Suprapubic skin (tissue), 4 donors: ENCODE measurements at places on chromosomes 12 and 14.
A peak's percentile ranks its signal among the peaks of the same experiment; 100 is the strongest.

GRCh38 chr12:99282086-99282485 is 365.5 kb upstream of the GARIN6 start:
- no peak overlapping the region for H3K27ac ChIP-seq
- no peaks in the 10 kb centered on the region for H3K27me3 ChIP-seq
- no peaks in the 10 kb centered on the region for H3K36me3 ChIP-seq
- DNase-seq = no peak

- no peak overlapping the region for H3K27ac ChIP-seq
- H3K4me1 ChIP-seq = no peaks in the 10 kb centered on the region
- no peak for DNase-seq
- peaks cover 45% of the 10 kb centered on the region for H3K36me3 ChIP-seq
- no peaks in the 10 kb centered on the region for H3K27me3 ChIP-seq
Observed at GRCh38 chr12:111467092-111467856, 61.6 kb downstream of the SH2B3 start.

GRCh38 chr14:93957751-93958566 is 18.4 kb downstream of the ASB2 start:
- peaks cover 10% of the 10 kb centered on the region for H3K4me1 ChIP-seq
- H3K36me3 ChIP-seq = no peaks in the 10 kb centered on the region
- no peak overlapping the region for H3K4me3 ChIP-seq
- H3K27ac ChIP-seq = no peak overlapping the region
- H3K27me3 ChIP-seq = no peaks in the 10 kb centered on the region
- DNase-seq = no peak

DNA sequence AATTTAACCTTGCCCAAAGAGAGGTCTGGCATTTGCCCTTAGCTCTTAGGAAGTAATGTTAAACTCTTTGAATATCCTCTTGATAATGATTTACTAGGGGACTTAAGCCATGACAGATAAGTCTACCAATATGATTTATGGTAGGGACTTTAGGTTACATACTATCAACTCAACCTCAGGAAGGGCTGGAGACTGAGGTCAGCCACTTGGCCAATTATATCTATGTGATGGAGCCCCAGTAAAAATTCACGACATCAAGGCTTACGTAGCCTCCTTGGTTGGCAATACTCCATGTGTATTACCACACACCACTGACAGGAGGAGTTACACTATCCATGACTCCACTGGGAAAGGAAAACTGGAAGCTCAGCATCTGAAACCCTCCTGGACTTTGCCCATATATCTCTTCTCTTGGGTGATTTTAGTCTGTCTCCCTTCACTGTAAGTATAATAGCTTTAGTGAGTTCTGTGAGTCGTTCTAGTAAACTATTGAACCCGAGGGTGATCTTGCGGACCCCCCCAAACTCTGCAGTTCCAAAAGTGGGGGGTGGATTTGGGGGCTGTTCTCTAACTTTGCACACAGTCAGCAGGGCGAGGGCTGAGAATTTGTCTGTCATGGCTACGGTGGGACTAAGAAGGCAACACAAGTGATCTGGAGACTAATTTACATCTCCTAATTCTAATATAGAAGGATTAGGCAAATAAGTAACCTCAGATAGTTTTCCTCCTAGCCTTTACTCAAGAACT is 62.3 kb downstream of the R3HDM2 start:
- peaks cover 6% of the 10 kb centered on the region for H3K4me1 ChIP-seq
- no peak overlapping the region for H3K4me3 ChIP-seq
- DNase-seq = no peak
- H3K27ac ChIP-seq = no peak overlapping the region

GRCh38 chr12:52924764-52925716 is 20.2 kb upstream of the KRT8 start:
- no peaks in the 10 kb centered on the region for H3K36me3 ChIP-seq
- no peak for DNase-seq
- no peaks in the 10 kb centered on the region for H3K27me3 ChIP-seq
- no peak overlapping the region for H3K4me3 ChIP-seq

- H3K27ac ChIP-seq = no peak overlapping the region
- no peaks in the 10 kb centered on the region for H3K36me3 ChIP-seq
- no peaks in the 10 kb centered on the region for H3K27me3 ChIP-seq
- DNase-seq = no peak
- H3K4me3 ChIP-seq = no peak overlapping the region
- H3K4me1 ChIP-seq = no peaks in the 10 kb centered on the region
Observed at GRCh38 chr14:44490966-44491365, 16.1 kb downstream of the FSCB start.

DNA sequence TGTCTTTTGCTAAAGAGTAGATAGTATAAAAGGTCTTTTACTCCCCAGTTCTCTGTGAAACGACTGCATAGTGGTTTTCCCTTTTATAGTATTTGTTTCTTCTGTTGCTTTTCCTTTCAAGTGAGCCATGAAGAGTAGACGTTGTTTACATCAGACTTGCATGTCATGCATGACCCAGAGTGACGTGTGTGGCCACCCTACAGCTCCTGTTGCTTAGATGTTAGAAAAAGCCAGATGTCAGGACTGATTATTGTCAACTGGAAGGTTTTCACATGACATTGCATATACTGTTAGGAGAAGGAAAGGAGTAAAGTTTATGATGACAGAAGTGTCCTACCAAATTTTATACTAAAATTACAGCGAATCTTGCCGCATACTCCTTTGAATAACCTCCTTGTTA is 1.3 kb upstream of the RD3L start:
- H3K4me1 ChIP-seq = no peaks in the 10 kb centered on the region
- H3K27ac ChIP-seq = no peak overlapping the region
- no peaks in the 10 kb centered on the region for H3K36me3 ChIP-seq
- peaks cover 26% of the 10 kb centered on the region for H3K27me3 ChIP-seq
- no peak for DNase-seq

DNA sequence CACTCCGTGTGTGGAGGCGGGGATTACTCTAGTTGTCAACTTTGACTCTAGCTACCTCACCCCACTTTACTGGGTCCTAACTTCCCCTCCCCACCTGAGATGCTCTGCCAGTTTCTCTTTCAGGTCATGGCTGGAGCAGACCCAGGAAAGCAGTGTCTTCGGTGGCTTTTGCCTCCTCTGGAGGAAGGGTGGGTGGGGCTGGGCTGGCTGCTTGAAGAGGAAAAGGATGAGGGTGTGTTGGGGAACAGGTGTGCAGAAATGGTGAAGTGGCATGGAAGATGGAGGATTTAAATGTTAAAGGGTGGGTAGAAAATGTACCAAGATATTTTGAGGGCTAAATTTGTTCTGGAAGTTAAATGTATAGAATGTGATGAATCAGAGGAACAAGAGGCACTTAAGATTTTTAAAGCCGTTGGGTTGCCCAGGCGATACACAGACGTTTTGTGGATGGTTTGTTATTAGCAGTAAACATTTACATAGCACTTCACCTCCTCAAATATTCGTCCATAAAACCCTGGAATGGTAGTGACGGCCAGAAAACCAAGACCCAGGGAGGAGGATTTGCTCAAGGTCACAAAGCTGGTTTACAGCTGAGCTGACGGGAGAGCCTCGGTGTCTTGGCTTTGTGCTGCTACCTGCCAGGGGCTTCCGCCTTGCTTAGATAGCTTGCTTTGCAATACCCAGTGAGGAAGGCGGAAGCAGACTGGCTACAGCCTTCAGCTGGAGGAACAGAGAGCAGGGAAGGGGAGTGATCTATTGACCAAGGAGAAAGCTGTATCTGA is 72.2 kb upstream of the PRMT8 start:
- DNase-seq = no peak
- no peak overlapping the region for H3K27ac ChIP-seq
- H3K4me3 ChIP-seq = no peak overlapping the region
- no peaks in the 10 kb centered on the region for H3K36me3 ChIP-seq
- H3K4me1 ChIP-seq = no peaks in the 10 kb centered on the region
- peaks cover 25% of the 10 kb centered on the region for H3K27me3 ChIP-seq

- no peak for DNase-seq
- no peak overlapping the region for H3K4me3 ChIP-seq
- peaks cover 3% of the 10 kb centered on the region for H3K4me1 ChIP-seq
- no peak overlapping the region for H3K27ac ChIP-seq
- H3K27me3 ChIP-seq = no peaks in the 10 kb centered on the region
Observed at GRCh38 chr12:95258151-95258550, 40.5 kb downstream of the VEZT start.

DNA sequence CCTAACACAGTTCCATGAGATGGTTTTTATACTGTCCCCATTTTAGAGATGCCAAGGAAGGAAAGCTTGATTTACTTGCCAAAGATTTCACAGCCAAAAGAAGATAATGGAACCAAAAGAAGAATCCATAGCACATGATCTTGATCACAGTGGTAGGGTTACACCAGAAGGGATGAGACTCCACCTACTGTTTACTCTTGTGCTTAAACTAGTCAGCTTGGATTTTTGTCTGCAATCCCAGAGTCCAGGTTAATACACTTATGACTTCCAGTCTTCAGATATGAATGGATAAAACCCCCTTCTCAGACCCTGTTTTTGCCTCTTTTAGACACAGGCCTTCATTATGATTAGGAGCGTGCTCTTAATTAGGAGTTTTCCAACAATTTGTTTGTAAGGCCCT is 454.2 kb downstream of the AEBP2 start:
- no peaks in the 10 kb centered on the region for H3K36me3 ChIP-seq
- H3K4me1 ChIP-seq = no peaks in the 10 kb centered on the region
- H3K27ac ChIP-seq = no peak overlapping the region
- H3K4me3 ChIP-seq = no peak overlapping the region
- no peak for DNase-seq

DNA sequence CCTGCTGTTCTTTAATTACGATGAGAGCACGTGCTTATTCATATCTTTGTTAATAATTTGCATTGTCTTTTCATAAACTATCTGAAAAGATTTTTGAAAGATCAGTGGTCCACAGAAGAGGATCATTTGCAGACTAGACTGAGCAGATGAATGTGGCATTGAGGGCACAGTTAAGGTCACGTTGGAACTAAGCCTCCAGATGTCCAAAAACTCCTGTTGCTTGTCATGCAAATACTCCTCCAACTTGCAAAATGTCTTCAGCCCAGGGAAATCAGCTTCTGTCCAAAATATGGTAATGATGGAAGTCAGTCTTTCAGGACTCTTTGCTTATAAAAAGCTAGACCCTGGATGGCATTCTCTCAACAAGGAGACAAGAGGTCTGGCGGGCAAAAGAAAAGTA is 201.6 kb upstream of the TMEM260 start:
- H3K4me3 ChIP-seq = no peak overlapping the region
- no peak for DNase-seq
- H3K27me3 ChIP-seq = no peaks in the 10 kb centered on the region
- H3K27ac ChIP-seq = no peak overlapping the region

GRCh38 chr14:22536853-22537338 is 52.1 kb downstream of the DAD1 start:
- DNase-seq = peak; percentile 80
- H3K4me3 ChIP-seq = no peak overlapping the region
- H3K27ac ChIP-seq = peak overlapping the region; percentile 64
- H3K36me3 ChIP-seq = no peaks in the 10 kb centered on the region
- no peaks in the 10 kb centered on the region for H3K27me3 ChIP-seq

DNA sequence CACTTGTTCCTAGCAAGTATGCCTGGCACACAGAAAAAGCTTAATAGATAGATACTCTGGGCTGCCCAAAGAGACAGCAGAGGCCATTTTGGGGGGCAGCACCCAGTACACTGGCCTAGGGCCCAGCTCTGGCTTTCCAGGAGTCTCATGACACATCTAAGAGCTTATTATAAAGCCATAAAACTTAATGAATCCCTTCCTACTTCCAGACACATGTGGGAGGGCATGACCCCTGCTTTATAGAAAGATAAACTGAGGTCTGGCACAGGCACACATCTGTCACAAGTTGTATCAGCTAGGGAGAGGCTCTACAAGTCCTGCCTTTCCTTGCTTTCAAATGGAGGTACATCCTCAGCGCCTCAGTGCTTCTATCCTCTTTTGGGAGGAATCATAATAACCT is 27.1 kb downstream of the FMNL3 start:
- H3K4me3 ChIP-seq = no peak overlapping the region
- H3K36me3 ChIP-seq = no peaks in the 10 kb centered on the region
- no peak for DNase-seq

GRCh38 chr12:109591041-109591440 is 17.4 kb downstream of the MVK start:
- H3K27me3 ChIP-seq = no peaks in the 10 kb centered on the region
- H3K4me1 ChIP-seq = no peaks in the 10 kb centered on the region

- no peak overlapping the region for H3K4me3 ChIP-seq
- DNase-seq = no peak
- no peaks in the 10 kb centered on the region for H3K27me3 ChIP-seq
- H3K27ac ChIP-seq = no peak overlapping the region
- peaks cover 17% of the 10 kb centered on the region for H3K4me1 ChIP-seq
- H3K36me3 ChIP-seq = no peaks in the 10 kb centered on the region
Observed at GRCh38 chr12:54932038-54932437, 52.5 kb downstream of the TESPA1 start.

DNA sequence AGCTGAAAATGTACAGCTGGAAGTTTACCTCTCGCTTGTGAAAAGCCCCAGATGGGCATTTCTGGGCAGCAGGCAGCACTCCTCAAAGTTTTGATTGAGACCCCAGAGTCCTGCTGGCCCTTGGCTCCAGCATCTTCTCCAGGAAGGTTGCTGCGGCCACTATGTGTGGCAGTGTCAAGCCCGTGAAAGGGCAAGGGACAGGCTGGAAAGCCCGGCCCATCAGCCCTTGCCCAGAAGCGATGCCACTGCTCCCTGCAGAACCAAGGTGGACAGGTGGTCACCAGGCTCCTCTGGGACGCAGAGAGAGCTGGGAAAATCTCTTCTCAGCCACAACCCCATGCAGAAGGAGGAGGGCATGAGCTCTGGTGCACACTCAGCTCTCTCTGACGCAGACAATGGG is 73.5 kb upstream of the BCL11B start:
- peaks cover 6% of the 10 kb centered on the region for H3K27me3 ChIP-seq
- no peak overlapping the region for H3K27ac ChIP-seq
- H3K4me3 ChIP-seq = no peak overlapping the region
- no peak for DNase-seq
- no peaks in the 10 kb centered on the region for H3K4me1 ChIP-seq
